Airway epithelial cell (primary cell): ENCODE measurements at places on chromosomes 2 and 18. TPM values are rescaled to one million over a fixed set of nuclear protein-coding genes. Genes with fewer than 3 reads are reported as not detected.

ZSCAN30 gene
- total RNA-seq = 6.5 and 10.4 TPM in 2 replicates

ERFE gene
- 0.56 and 2.0 TPM in 2 replicates for total RNA-seq

ANKRD30BL gene
- total RNA-seq = not detected in 2 replicates

TMEM37 gene
- not detected in 2 replicates for total RNA-seq

LIMS4 gene
- not detected in 2 replicates for total RNA-seq

FOXI3 gene
- total RNA-seq = not detected in 2 replicates

PELI1 gene
- total RNA-seq = 29.8 and 35.8 TPM in 2 replicates

FECH gene
- total RNA-seq = 20.0 and 26.1 TPM in 2 replicates

KCNJ3 gene
- total RNA-seq = not detected in 2 replicates

TTN gene
- not detected in 2 replicates for total RNA-seq

GPR35 gene
- 0.28 TPM in 1 of 2 replicates, not detected in the other for total RNA-seq

PIEZO2 gene
- total RNA-seq = 0.09 and 0.78 TPM in 2 replicates

ZBTB7C gene
- total RNA-seq = 2.6 and 3.5 TPM in 2 replicates

RFTN2 gene
- not detected in 2 replicates for total RNA-seq

SLC30A3 gene
- not detected in 2 replicates for total RNA-seq

C2orf80 gene
- total RNA-seq = not detected in 2 replicates

ERICH2 gene
- total RNA-seq = 0.60 TPM in 1 of 2 replicates, not detected in the other

RNF152 gene
- total RNA-seq = 11.1 and 16.0 TPM in 2 replicates

STARD6 gene
- 0.51 TPM in 1 of 2 replicates, not detected in the other for total RNA-seq

BOK gene
- 48.3 and 54.0 TPM in 2 replicates for total RNA-seq

PIGN gene
- 15.2 and 35.5 TPM in 2 replicates for total RNA-seq

GREB1L gene
- total RNA-seq = 1.5 and 1.7 TPM in 2 replicates

ERMN gene
- total RNA-seq = not detected in 2 replicates

PLCL1 gene
- total RNA-seq = not detected in 2 replicates

GNAL gene
- 4.5 and 5.1 TPM in 2 replicates for total RNA-seq

C2orf92 gene
- 0.60 and 0.85 TPM in 2 replicates for total RNA-seq

LYG2 gene
- total RNA-seq = not detected in 2 replicates

LHCGR gene
- not detected in 2 replicates for total RNA-seq

PCARE gene
- not detected in 2 replicates for total RNA-seq

C2orf42 gene
- 2.3 and 6.5 TPM in 2 replicates for total RNA-seq

KCNK3 gene
- not detected in 2 replicates for total RNA-seq

CFAP65 gene
- total RNA-seq = not detected in 2 replicates

SIGLEC15 gene
- 0.07 TPM in 1 of 2 replicates, not detected in the other for total RNA-seq

TXNDC2 gene
- total RNA-seq = 0.07 TPM in 1 of 2 replicates, not detected in the other

ECEL1 gene
- total RNA-seq = not detected in 2 replicates

GALNT3 gene
- 46.2 and 56.4 TPM in 2 replicates for total RNA-seq

EVA1A gene
- 19.3 and 26.4 TPM in 2 replicates for total RNA-seq
